ENCODE measurements at places on chromosomes 3 and 15. TPM values are rescaled to one million over a fixed set of nuclear protein-coding genes. Genes with fewer than 3 reads are reported as not detected.

The PFN2 gene
- total RNA-seq: 28.5 TPM

The GOLGA8R gene
- 5.1 TPM for total RNA-seq

The GAP43 gene
- total RNA-seq: not detected

The CSTA gene
- 39.5 TPM for total RNA-seq

The OR5K2 gene
- total RNA-seq: not detected

The FETUB gene
- total RNA-seq: not detected

The AMOTL2 gene
- total RNA-seq: 77.8 TPM

The CFAP100 gene
- total RNA-seq: 21.5 TPM

The ECE2 gene
- total RNA-seq: not detected

DNA sequence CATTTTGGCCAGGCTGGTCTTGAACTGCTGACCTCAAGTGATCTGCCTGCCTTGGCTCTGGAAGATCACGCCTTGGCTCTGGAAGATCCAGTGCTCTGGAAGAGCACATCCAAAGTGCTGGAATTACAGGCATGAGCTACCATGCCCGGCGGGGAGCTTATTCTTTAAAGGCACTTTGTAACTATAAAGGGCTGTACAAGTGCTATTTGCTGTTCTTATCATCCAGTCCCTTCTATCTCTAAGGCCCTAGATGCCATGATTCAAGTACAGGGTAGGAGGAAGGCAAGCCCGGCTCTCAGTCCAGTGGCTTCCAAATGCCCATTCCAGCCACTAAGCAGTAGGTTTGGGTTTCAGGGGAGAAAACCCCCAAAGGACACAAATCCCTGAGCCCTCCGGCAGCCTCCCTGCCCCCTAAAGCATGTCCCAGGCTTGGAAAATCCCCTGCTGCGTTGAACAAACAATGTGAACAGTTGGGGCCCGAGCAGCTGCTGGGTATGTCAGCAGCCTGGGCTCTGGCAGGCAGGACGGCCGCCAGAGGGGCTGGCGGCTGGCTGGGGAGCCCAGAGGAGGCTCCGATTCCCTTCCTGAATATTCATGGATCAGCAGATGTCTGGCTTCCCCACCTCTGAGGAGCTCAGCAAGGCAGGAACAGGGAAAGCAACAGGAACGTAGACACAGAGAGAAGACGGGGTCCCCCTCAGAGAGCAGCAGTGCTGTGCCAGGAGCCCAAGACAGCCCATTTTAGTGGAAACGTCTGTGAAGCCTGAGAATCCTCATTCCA is 7.7 kb downstream of the IGDCC4 start:
- no peak for DNase-seq

DNA sequence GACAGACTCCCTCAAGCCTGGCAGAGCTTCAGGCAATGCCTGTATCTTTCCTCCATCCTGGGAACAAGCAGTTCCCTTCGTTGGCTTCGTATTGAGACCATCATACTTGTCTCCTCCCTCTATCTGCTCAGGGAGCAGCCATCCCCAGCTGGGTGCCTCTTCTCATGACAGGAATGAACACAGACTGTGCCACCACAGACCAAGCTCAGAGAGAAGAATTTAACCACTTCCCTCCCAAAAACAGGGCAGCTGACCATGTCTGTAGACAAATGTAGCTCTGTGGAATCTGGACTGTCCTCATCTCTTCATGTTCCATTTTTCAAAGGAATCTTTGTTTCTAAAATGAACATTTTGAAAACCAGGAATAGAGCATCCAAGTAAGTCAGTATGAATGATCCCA is 245.4 kb downstream of the ERC2 start:
- DNase-seq: no peak

- DNase-seq: no peak
These were observed 33.0 kb upstream of the DENND4A start for GRCh38 chr15:65824941-65825544.

DNA sequence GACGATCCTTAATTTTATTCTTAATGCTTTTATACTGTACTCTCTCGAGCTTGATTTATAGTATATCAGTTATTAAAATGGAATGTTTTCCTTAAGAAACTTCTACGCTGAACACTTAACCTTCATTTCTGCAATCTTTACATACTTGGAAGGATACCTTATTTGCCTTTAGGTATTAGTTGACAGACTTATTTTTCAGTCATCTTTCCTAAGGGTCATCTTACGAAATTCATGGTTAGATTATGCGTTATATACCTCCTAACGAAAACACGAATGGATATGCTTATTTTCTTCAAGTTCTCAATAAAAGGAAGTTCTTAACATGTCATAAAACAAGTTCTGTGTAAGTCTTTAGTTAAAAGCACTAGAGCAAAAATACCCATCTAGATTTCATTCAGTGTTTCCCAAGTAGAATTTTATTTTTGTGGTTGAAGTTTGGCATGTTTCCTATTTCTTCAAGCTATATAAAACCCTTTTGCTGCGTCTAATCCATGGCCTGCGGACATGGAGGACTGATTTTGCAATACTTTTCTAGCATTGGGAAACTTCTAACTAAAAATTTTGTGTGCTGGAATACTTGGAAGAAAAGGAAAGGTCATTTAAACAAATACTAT is 231.3 kb downstream of the TP63 start:
- DNase-seq: no peak

DNA sequence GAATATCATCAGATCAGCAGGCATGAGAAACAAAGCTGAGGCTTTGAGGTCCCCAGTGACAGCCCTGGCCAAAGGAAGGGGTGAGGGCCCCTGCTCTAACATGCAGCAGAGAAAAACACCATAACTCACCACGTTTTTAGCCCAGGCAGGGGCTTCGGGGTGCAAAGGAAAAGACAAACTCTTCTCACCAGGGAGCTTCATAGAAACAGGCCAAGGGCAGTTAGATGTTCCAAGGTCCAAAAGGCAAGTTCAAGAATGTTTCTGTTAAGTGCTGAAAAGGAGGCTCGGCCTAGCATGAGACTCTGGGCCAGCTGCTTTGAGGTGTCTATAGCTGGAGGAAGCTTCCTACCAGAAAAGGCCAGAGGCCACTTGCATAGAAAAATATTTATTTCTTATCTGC is 608.4 kb upstream of the CFAP20DC start:
- no peak for DNase-seq

DNA sequence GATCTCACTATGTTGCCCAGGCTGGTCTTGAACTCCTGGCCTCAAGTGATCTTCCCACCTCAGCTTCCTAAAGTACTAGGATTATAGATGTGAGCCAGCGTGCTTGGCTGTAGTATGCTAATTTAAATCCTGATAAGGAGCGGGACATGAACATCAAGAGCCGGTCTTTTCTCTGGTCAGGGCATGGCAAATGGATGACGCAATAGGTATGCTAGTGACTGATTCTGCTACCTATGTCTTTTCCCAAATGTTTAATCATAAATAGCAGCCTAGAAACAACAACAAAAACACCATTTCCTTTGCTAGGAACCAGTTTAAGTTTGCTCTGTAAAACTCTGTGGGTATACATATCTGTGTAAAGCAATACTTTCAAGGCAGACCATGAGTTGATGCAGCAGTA is 64.7 kb downstream of the STARD9 start:
- no peak for DNase-seq

DNA sequence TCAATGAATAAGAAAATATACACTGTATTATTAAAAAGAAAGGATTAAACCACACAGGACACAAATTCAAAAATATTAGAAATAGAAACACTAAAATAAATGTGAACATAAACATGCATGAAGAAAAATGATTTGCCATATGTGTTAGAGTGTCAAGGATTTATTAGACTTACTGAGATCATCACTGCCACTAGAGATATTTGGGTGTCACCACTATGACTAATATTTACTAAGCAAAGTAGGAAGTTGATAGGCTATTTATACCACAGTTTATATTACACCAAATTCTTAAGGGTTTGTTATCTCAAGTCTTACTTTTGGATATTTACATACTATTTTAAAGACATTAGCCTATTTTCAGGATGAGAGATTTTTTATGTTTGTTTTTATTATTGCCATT is 575.0 kb upstream of the SGO1 start:
- no peak for DNase-seq

GRCh38 chr15:55588815-55589115 is 620 bp upstream of the PYGO1 start:
- no peak for DNase-seq

GRCh38 chr15:93496888-93497287 is 407.9 kb upstream of the RGMA start:
- DNase-seq: no peak

- no peak for DNase-seq
These were observed 40.4 kb upstream of the SKOR1 start for GRCh38 chr15:67784856-67785430.
